ENCODE measurements at places on chromosomes 2 and 18. TPM values are rescaled to one million over a fixed set of nuclear protein-coding genes. Genes with fewer than 3 reads are reported as not detected.

- DNase-seq, result no peak
Measured at GRCh38 chr2:118750959-118751565, 96.4 kb downstream of the EN1 start.

DNA sequence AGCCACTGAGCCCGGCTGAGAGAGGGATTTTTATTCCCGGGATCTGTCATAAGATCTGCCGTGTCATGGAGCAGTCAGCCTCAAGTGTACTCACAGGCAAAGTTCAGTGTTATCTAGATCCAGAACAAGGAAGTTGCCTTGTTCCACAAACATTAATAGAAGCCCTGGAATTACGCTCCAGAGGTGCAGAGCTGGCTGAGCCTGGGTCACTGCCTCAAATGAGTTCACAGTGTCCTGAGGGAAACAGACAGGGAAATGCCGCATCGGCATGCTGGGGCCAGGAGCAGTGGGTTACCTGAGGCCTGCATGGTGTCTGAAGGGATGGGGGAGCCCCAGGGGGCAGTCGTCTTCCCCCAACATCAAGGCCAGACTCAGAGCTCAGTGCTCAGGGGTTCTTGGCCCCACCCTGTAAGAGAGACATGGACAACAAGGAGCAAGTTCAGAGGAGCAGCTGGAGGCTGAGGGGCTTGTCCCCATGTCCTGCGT lies 42.7 kb upstream of the ODC1 start:
- no peak for DNase-seq

- no peak for DNase-seq
Measured at GRCh38 chr18:36066686-36067054, 689 bp downstream of the RPRD1A start.

GRCh38 chr18:70284976-70285620 lies 3.7 kb upstream of the SOCS6 start:
- DNase-seq, result no peak

DNA sequence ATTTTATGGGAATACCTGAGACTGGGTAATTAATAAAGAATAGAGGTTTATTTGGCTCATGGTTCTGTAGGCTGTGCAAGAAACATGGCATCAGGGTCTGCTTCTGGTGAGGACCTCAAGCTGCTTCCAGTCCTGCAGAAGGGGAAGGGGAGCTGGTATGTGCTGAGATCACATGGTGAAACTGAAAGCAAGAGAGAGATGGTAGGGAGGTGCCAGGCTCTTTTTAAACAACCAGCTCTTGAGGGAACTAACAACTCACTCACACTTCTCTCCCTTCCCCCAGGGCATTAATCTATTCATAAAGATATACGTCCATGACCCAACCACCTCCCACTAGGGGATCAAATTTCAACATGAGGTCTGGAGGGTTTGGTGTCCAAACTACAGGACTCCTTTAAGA lies 40.1 kb downstream of the AGPS start:
- DNase-seq, result no peak

- no peak for DNase-seq
Measured at GRCh38 chr18:55395799-55396198, 192.2 kb downstream of the TCF4 start.

DNA sequence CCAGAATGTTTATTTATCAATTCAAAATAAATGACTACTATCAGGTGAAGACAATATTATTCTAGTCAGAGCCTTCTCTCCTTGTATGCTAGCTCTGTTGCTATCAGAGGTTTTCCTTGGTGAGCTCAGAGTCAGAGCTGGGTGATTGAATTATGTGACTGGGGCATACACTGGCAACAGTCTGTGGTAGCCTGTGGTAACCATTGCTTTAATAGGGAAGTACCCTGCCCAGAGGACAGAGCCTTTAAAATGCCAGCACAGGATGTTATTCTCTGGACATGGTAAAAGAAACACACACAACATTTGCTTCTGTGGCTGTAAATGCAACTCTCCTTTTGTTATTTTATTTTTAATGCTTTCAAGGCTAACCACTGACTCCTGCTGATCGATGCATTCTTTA lies 124.7 kb downstream of the PPP1R1C start:
- no peak for DNase-seq

DNA sequence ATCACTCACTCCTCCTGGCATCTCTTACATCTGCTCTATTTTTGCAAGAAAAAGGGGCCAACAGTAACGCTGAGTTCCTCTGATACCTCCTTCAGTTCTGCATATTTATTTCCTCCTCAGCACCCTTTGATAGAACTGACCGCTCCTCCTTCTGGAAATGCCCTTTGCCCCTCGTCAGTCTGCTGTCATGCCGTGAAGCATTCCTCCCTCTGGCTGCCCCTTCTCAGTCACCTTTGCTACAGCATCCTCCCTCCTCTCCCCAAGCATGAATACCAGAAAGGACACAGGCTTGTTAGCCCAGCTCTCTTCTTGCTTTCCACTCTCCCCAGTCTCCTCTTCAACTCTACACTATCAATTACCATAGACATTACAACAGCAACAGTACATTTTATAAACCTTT lies 135.4 kb downstream of the NBAS start:
- DNase-seq, result no peak

GRCh38 chr2:23449831-23450331 lies 64.9 kb downstream of the KLHL29 start:
- DNase-seq, result no peak

GRCh38 chr2:171557363-171557762 lies 35.1 kb downstream of the CYBRD1 start:
- DNase-seq, result no peak

DNA sequence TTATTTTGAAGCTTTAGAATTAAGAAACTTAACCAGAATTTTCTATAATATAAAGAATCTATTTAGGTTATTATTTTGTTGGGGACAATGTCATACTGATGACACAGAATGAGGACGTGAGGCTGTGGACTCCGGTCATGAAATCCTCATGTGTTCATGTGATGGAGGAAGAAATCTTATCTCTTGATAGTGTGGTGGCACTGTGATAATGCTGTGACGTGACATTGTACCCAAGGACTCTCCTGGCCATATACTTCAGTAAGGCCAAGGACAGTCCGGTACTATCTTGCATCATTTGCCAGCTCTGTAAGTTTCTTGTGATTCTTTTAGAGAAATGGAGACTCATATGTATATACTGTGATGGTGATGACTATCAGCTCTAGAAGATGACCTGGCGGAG lies 59.1 kb downstream of the SLC9A2 start:
- no peak for DNase-seq

- no peak for DNase-seq
Measured at GRCh38 chr18:68960355-68960754, 162.5 kb downstream of the CCDC102B start.

DNA sequence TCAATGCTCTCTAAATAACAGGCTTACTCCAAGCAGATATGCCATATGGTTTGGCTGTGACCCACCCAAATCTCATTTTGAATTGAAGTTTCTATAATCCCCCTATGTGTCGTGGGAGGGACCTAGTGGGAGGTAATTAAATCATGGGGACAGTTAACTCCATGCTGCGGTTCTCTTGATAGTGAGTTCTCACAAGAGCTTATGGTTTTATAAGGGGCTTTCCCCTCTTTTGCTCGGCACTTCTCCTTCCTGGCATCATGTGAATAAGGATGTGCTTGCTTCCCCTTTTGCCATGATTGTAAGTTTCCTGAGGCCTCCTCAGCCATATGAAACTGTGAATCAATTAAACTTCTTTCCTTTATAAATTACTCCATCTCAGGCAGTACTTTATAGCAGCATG lies 302.7 kb upstream of the ZC3H15 start:
- DNase-seq, result no peak

- DNase-seq, result no peak
Measured at GRCh38 chr18:3679241-3679640, 229.3 kb downstream of the TGIF1 start.

DNA sequence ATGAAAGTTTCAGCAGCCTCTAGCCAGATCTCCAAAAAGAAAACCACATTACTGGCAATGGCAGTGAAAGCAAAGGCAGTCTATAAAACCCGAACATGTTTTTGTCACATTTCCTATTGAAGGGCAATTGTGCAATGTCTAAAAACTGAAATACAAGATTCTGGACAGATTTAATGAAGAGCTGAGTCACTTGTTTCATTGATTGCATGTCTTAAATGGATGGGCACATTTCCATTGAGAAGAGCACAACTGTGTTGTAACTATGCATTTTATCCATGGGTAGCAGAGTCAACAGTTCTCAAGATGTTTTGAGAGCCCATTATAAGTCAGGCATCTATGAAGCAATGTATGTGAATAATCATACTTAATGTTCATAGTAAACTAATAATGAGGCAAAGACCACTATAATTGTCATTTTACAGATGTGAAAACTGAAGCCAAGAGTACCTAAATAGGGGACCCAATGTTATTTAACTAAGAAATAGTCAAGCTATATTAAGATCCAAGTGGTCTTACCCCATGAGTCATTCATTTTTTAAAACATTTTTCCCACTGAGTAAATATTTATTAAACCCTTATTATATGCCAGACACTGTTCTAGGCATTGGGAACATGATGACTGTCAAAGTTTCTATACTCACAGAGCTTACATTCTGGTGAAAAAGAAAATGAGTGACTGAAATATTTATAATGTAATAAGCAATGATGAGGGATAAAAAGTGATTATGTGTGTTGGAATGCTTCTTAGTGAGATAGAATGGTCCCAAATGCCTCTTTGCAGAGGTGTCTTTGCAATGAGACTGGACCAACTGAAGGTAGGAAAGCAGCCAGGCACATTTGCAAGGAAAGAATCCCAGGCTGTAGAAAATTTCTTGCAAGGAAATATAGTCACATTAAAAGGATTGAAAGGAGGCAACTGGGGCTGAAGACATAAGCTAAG lies 818.9 kb upstream of the ACVR2A start:
- no peak for DNase-seq

GRCh38 chr18:74446631-74447403 lies 10.3 kb downstream of the DIPK1C start:
- DNase-seq, result no peak

DNA sequence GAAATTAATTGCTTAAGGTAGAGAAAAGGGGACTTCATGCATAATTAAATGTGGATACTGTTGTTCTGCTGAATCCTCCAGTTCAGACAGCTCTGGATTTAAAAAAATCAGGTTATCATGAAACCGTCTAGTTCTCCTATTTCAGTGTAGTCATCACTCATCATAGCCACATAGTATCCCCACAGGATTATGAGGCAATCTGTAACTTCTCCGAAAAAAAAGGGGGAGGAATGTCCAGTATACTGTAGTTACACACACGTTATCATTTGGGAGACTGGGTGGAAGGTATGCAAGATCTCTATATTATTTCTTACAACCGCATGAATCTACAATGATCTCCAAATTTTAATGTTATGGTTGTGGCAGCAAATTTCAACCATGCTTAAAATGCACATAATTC lies 114.0 kb downstream of the HIBCH start:
- DNase-seq, result no peak

GRCh38 chr2:158649846-158650245 lies 145.3 kb upstream of the DAPL1 start:
- no peak for DNase-seq

DNA sequence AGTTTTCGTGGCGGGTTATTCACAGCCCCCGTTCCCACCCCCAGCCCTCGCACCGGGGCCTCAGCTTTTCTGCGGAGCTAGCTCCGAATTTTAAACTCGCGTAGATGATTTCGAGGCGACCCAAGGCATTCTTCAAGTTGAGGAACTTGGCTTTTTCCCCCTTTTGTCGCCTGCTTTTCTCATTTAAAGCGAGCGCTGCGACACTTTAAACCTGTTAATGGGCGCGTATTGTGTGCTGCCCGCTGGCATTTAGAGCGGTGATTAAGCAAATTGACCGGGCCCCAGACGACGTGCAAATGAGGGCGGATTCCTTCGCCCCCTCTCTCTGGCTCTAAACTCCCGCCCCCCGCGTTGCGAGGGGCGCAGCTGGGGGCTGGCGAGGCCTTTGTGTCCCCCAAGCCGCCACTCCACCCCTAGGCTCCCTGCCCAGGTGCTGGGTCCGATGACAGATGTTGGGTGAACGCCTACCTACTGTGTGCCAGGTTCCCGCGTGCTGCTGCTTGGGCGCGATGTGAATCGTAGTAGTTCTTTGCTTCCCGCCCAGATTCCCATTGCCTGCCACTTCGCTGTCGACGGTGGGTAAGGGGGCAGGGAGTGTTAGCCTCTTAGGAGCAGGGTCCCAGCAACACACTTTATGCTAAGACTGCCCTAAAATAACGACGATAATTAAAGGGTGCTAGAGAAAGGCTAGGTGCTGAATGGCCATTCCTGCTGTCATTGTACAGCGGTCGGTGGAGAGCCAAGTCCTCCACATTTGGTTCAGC lies 1.9 kb downstream of the TCF7L1 start:
- DNase-seq, result no peak

GRCh38 chr2:49845671-49846070 lies 691.4 kb upstream of the FSHR start:
- no peak for DNase-seq

GRCh38 chr2:177633910-177634294 lies 241.3 kb downstream of the AGPS start:
- no peak for DNase-seq

DNA sequence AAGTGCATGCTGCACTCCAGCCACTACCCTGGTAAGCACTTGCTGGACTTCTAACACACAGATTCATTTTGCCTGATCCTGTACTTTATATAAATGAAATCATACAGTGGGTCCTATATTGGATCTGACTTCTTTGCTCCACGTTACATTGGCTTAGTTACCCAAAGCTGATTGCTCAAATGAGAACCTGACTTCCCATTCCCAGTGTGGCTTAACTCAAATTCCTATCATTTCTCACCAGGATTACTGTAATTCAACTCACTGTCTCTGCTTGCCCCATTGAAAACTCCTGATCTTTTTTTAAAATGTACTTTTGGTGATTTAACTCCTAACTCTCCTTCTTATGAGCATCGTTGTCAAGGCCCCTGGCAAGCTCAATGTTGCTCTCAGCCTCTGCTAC lies 1.4 kb downstream of the RSAD2 start:
- no peak for DNase-seq

- no peak for DNase-seq
Measured at GRCh38 chr2:200403814-200404213, 97.3 kb downstream of the SPATS2L start.

- no peak for DNase-seq
Measured at GRCh38 chr2:225064362-225064761, 22.1 kb upstream of the DOCK10 start.

DNA sequence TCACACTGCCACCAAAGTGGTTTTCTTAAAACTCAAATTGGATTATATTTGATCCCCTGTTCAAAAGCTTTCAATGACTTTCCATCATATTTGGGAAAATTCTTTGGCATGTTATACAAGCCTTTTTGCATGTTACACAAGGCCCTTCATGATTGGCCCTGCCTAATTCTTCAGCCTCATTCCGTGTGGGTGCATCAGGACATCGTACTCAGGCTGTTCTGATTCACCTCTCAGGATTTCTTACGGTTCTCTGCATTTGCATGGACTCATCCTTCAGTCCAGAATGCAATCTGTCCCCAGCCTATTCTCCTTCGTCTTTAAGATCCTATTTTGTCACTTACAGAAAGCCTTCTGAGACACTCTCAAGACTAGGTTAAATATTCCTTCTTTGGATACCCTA lies 107.8 kb downstream of the LYPD1 start:
- no peak for DNase-seq

GRCh38 chr2:219616550-219616949 lies 10.9 kb upstream of the SLC4A3 start:
- no peak for DNase-seq

- no peak for DNase-seq
Measured at GRCh38 chr18:62236252-62236651, 49.2 kb downstream of the RELCH start.

SRD5A2 gene
- not detected for total RNA-seq

ZAP70 gene
- total RNA-seq, result 180 TPM

OSBPL1A gene
- total RNA-seq, result 1.3 TPM

USP34 gene
- total RNA-seq, result 71.9 TPM

TUBA3D gene
- total RNA-seq, result not detected

SNTG2 gene
- 1.7 TPM for total RNA-seq

CPO gene
- total RNA-seq, result 0.20 TPM

COL5A2 gene
- total RNA-seq, result 1.2 TPM

MEP1B gene
- not detected for total RNA-seq

CTDP1 gene
- total RNA-seq, result 38.0 TPM

TOGARAM2 gene
- total RNA-seq, result 5.0 TPM
